HFFc6 (cell line): ENCODE measurements at places on chromosomes 2 and 18. TPM values are rescaled to one million over a fixed set of nuclear protein-coding genes. Genes with fewer than 3 reads are reported as not detected.

DNA sequence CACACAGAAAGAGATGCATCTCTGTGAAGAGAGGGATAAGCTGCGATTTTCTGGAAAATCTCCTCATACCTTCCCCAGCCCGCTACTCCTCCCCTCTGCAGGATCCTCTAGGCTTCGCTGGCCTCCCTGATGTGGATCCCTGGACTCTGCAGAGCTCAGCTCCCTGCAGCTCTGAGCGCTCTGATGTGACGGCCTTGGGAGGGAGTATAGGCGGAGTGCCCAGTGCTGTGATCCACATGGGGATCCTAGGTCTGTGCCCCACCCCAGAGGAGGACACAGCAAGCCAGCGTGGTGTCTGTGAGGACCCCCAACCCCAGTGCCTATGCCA is 111.0 kb downstream of the GYPC start:
- peaks cover 7% of the 10 kb centered on the region; the same call in 1 of the 2 replicates for H3K27me3 ChIP-seq
- H3K4me1 ChIP-seq, result no peaks in the 10 kb centered on the region
- no peak for DNase-seq
- H3K36me3 ChIP-seq, result no peaks in the 10 kb centered on the region

DNA sequence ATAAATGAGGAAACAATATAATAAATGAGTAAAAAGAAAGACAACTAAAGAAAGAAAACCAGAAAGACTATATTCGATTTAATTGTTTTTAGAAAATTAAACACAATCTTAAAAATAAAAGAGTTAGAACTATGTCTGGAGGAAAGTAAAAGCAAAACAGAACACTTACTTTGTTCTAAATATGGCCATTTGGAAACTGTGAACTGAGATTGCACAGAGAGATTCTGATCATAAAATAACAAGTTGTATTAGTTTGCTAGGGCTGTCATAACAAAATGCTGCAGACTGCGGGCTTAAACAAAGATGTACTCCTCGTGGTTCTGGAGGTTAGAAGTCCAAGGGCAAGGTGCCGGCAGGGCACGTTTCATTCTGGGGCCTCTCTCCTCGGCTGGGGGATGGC is 128.1 kb upstream of the AQP4 start:
- no peaks in the 10 kb centered on the region for H3K27me3 ChIP-seq
- no peaks in the 10 kb centered on the region for H3K4me1 ChIP-seq
- no peaks in the 10 kb centered on the region for H3K36me3 ChIP-seq
- DNase-seq, result no peak
- H3K27ac ChIP-seq, result no peak overlapping the region

- H3K4me3 ChIP-seq, result peak within 1 kb of the TSS; percentile 98
- peaks cover 17% of the 10 kb centered on the region for H3K36me3 ChIP-seq
- H3K27me3 ChIP-seq, result peaks cover 3% of the 10 kb centered on the region; the same call in 1 of the 2 replicates
- H3K4me1 ChIP-seq, result peaks cover 26% of the 10 kb centered on the region
- peak; percentile 71 for DNase-seq
- peak within 1 kb of the TSS; percentile 91 for H3K27ac ChIP-seq
These were observed at the start of gene C2orf68 for GRCh38 chr2:85611705-85612587. TSS of gene C2orf68 (minus strand) at chr2:85612066. CDS start at chr2:85611984, 82 bp downstream.

GRCh38 chr2:67208887-67209500 is 188.1 kb upstream of the ETAA1 start:
- no peaks in the 10 kb centered on the region for H3K27me3 ChIP-seq
- H3K36me3 ChIP-seq, result no peaks in the 10 kb centered on the region
- H3K4me1 ChIP-seq, result no peaks in the 10 kb centered on the region
- no peak overlapping the region for H3K4me3 ChIP-seq
- DNase-seq, result no peak

DNA sequence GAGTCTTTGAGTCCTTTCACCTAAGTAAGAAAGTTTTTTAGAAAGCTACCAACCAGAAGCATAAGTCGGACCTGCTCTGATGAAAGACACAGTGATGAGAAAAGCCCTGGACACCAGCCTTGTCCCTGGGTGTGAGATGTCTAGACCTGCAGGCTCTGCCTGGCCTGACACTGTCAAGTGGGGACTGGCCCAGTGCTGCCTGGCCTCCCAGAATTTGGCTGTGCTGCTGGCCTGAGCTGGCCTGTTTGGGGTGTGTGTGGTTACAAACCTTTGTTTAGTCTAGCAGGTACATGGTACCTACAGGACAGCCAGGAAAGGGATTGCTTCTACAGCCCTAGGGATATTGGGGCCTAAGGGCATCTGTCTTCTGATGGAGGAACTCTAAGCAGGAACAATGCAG is 48.3 kb downstream of the ASB1 start:
- peaks cover 55% of the 10 kb centered on the region for H3K36me3 ChIP-seq
- no peaks in the 10 kb centered on the region for H3K4me1 ChIP-seq
- H3K27me3 ChIP-seq, result peaks cover 3% of the 10 kb centered on the region

DNA sequence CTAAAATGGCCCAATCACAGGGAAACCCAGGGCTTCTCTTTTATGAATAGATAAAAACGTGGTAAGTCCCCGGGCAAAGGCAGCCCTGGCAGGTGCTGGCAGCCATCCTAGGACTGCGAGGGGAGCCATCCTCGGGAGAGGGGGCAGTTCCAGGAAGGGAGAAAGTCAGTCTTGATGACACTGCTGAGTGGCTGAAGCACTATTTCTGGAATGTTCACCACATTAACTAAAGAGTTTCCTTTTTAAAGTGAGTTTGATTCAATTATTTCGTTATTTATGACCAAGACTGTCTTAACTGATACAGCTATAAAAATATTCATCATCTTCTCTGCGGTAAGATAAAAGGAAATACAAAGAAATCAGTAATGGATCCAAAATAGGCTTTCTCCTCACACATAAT is 20.4 kb downstream of the TTR start:
- H3K36me3 ChIP-seq, result no peaks in the 10 kb centered on the region
- H3K27me3 ChIP-seq, result peaks cover 2% of the 10 kb centered on the region; the same call in 1 of the 2 replicates
- no peak overlapping the region for H3K4me3 ChIP-seq
- DNase-seq, result no peak

GRCh38 chr2:241213041-241213440 is 24.6 kb downstream of the ANO7 start:
- no peak overlapping the region for H3K27ac ChIP-seq
- H3K4me1 ChIP-seq, result no peaks in the 10 kb centered on the region

GRCh38 chr2:152434395-152435182 is 99.6 kb downstream of the FMNL2 start:
- H3K36me3 ChIP-seq, result no peaks in the 10 kb centered on the region
- no peak overlapping the region for H3K4me3 ChIP-seq
- no peak overlapping the region for H3K27ac ChIP-seq
- DNase-seq, result no peak
- H3K27me3 ChIP-seq, result peaks cover 6% of the 10 kb centered on the region
- H3K4me1 ChIP-seq, result peaks cover 34% of the 10 kb centered on the region

DNA sequence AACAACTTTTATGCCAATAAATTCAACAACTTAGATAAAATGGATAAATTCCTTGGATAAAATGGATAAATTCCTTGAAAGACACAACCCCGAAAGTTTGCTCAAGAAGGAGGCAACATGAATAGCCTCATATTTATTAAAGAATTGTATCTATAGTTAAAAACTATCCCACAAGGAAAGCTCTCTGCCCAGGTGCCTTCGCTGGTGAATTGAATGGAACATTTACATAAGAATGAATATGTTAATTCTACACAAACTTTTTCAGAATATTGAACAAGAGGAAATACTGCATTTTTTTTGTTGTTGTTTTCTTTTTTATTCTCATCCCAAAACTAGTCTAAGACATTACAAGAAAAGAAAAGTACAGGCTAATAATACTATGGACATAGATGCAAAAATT is 805.3 kb upstream of the RAB6C start:
- DNase-seq, result no peak
- no peaks in the 10 kb centered on the region for H3K4me1 ChIP-seq
- H3K36me3 ChIP-seq, result no peaks in the 10 kb centered on the region
- no peaks in the 10 kb centered on the region for H3K27me3 ChIP-seq
- H3K4me3 ChIP-seq, result no peak overlapping the region

RNU2-63P gene
- total RNA-seq, result 17.0 and 24.5 TPM in 2 replicates

TMEM237 gene
- 76.8 to 94.0 TPM (median 80.0 TPM) in 3 replicates for total RNA-seq
